ENCODE measurements at places on chromosomes 1 and 21.

- peak; percentile 39 for DNase-seq
Observed at GRCh38 chr1:180611016-180611930, 20.5 kb upstream of the XPR1 start.

DNA sequence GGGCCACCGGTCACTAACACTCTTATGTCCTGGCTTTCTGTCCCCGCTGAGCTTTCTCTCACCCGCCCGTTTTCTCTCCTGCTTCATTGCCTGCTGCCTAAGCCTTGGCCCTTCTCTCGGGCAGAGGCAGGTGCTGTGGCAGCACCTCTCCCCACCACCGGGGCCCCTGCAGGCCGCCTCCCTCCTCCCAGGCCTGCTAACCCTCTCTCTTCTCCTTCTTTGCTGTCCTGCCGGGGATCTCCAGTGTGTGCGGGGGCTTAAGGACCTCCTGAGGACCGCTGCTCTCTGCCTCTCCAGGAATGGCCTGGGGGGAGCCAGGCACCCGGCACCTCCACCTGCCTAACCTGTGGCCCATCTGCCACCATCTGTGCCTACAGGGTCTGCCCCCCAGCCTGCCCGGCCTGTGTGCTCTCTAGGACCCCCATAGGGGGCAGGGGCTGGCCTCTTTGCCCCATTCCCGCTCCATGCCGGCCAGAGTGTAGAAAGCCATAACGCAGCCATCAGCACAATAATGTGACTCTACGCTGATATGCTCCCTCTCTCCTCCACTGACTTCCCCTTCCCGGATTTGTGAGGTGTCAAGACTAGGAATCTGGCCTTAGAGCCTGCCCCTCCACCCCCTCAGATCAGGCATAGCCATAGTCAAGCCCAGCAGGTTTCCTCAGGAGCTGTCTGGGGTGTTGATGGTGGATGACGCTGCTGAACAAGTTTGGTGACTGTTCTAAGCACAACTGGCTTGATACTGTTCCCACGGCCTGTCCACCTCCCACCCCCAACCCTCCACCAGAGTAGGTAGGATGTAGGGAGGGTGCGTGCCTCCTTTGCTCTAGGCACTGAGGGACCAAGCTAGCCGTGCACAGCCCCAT lies 6.1 kb upstream of the SFN start:
- no peak for DNase-seq

DNA sequence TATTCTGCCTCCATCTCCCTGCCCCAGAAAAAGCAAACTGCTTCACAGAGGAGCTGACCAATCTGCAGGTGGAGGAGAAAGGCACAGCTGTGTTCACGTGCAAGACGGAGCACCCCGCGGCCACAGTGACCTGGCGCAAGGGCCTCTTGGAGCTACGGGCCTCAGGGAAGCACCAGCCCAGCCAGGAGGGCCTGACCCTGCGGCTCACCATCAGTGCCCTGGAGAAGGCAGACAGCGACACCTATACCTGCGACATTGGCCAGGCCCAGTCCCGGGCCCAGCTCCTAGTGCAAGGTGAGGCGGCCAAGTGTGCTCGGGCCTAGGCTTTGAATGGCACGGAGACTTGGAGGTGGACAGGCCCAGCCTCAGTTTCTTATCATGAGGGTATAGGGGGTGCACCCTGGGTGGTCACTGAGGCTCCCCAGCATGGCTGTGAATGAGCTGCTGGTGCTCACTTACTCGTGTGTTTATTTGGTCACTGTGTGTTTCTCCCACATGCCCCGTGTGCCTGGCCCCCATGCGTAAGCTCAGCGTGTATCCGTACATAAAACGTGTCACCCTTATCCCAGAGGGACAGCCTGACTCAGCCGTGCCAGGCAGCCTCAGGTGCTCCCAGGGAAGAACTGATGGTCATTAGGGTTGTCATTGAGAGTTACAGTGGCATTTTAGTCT lies 75.8 kb downstream of the OBSCN start:
- DNase-seq = no peak

- no peak for DNase-seq
Observed at GRCh38 chr1:18836654-18837053, 22.8 kb downstream of the TAS1R2 start.

DNA sequence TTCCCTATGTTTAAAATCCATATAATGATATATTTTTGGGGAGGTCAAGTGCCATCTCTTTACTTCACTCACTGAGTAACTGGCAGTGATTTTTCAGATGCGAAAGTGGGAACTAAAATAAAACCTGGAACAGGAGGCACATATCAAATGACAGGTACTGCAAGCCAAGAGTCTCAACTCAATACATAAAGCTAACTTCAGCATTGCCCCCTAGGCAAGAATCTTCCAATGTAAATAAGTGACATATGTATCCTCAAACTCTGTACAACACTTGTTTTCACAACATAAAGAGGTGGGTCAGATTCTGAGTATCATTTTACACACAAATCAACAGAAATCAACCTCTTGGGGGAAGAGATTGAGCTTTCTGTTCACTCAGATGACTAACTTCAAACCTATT lies 18.1 kb downstream of the DCAF8 start:
- no peak for DNase-seq

DNA sequence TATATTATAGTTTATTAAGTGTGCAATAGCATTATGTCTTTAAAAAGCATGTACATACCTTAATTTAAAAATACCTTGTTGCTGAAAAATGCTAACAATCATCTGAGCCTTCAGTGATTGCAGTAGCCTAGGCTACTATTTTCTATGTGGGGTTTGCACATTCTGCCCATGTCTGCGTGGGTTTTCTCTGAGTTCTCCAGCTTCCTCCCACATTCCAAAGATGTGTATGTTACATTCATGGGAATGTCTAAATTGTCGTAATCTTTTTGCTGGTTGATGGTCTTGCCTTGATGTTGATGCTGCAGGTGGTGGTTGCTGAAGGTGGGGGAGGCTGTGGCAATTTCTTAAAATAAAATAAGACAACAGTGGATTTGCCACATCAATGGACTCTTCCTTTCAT lies 12.5 kb downstream of the AADACL3 start:
- DNase-seq = no peak

- DNase-seq = no peak
Observed at GRCh38 chr1:84972377-84972987, 24.4 kb downstream of the MCOLN2 start.

GRCh38 chr1:96944432-96945092 lies 223.0 kb downstream of the PTBP2 start:
- no peak for DNase-seq

- no peak for DNase-seq
Observed at GRCh38 chr1:28936094-28936493, 21.7 kb downstream of the EPB41 start.

- peak; percentile 76 for DNase-seq
Observed at GRCh38 chr1:197140121-197140520, 6.3 kb downstream of the ASPM start.

- DNase-seq = no peak
Observed at GRCh38 chr1:182527680-182528079, 61.4 kb downstream of the RNASEL start.

DNA sequence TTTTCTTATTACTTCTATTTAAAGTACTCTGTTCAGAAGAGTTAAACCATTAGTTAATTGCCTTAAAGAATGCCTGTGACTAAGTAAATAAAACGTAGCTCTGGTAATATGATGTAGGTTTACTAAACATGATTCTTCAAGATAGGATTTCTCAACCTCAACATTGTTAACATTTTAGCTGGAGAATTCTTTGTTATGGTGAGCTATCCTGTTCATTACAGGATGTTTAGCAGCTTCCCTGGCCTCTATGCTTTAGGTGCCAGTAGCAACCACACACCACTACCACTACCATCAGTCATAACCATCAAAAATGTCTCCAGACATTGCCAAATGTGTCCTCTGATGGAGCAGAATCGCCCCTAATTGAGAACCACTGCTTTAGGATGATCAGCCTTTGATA lies 10.7 kb downstream of the RPF1 start:
- no peak for DNase-seq

- peak; percentile 36 for DNase-seq
Observed at GRCh38 chr1:65147424-65148177, 402 bp upstream of the AK4 start.

DNA sequence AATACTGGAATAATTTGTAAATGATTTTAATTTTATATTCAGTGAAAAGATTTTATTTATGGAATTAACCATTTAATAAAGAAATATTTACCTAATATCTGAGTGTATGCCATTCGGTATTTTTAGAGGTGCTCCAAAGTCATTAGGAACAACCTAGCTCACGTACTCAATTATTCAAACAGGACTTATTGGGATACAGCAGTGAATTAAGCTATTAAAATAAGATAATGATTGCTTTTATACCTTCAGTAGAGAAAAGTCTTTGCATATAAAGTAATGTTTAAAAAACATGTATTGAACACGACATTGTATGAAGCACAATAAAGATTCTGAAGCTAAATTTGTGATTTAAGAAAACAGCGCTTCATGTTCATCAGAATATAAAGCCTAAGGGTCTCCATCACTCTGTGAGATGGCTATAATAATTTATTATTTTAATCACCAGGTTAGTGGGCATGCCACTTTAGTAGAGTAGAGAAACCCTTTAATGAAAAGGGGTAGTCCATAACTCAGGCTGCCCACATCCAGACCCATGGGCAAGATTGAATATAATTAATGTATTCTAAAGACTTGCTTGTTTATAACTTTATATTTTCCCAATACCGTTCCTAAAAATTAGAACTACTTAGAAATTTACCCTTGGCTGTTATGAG lies 3.2 kb downstream of the CCN1 start:
- no peak for DNase-seq

GRCh38 chr1:155245163-155245524 lies 10.1 kb downstream of the ENTREP3 start:
- no peak for DNase-seq

- DNase-seq = no peak
Observed at GRCh38 chr1:185396126-185396525, 79.1 kb upstream of the IVNS1ABP start.

- DNase-seq = no peak
Observed at GRCh38 chr1:234969011-234969441, 159.6 kb downstream of the TOMM20 start.

DNA sequence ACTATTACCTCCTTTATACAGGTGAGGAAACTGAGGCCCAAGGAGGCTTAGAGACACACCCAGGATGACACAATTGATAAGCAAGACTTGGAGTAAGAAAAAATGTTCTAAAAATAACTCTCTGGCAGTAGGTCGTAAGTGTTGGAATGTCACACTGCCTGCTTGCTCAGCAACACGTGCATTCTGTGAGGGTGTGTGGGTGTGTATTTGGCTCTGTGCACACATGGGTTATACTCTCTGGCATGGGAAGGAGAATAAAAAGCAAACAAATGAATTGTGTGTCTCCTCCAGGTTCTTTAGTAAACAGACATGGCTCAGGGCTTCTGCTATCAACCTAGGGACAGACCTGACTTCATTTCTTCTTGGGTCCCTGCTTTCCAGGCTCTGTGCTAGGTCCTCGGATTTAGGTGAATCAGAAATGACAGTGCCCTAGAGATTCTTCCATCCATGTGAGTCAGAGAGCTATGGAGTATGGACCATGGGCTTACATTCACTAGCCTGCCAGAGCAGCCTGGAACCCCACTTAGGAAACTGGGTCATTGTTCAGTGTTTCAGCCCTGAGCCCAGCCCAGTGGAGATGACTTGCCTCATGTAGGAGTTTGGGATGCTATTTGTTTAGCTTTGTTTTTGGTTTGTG lies 72.4 kb downstream of the ELAVL4 start:
- DNase-seq = no peak

- no peak for DNase-seq
Observed at GRCh38 chr1:118487091-118487490, 302.1 kb upstream of the SPAG17 start.

- DNase-seq = no peak
Observed at GRCh38 chr1:236578661-236579060, 25.7 kb downstream of the HEATR1 start.

DNA sequence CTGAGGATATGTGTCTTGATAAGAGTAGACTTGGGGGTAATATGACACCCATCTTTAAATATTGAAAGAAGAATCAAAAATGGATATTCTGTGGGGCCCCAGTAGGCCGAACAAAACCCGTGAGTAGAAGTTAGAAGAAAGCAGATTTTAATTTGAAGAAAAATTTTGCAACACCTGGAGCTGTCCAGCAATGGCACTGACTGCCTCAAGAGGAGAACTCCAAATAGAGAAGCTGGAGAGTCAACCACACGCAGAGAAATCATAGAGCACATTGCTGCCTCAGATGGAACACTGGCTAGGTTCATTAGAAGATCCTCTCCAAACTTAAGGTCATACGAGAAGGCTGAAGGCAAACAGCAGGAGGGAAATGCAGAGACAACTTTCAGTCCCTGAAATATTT lies 6.8 kb downstream of the NHLH1 start:
- peak; percentile 33 for DNase-seq

- peak; percentile 58 for DNase-seq
Observed at GRCh38 chr1:224922404-224923164, 6.9 kb upstream of the DNAH14 start.

DNA sequence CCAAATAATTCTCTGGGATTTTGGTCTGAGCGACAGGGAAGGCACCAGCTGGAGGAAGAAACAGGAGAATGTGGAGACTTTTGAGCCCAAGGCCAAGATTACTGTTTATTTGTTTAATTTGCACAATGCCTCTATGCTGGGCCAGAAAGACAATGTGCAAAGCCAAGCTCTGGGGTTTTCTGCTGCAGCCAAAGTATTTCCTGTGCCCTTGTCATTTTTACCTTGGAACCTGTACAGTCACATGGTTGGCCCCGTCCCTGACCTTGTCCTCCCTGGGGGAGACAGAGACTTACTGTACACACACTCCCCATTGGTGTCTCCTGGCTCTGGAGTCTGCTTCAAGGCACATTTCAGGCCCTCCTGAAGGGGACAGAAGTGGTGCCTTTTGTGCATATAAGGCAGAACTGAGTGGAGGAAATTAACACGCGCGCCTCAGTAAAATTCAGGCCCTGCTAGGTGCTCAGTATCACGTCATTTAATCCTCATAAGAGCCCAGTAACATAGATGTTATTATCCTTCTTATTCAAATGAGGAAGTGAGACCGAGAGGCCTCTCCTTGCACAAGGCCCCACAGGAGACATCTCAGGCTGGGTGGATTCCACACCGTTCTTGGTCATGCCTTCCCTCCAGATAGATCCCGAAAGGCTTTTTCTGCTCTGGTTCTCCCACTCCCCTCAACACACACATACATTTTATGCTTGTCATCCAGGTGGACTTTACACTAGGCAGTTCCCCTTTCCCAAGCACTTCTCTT lies 21.1 kb downstream of the C1orf115 start:
- no peak for DNase-seq

GRCh38 chr1:93516164-93516563 lies 68.2 kb downstream of the FNBP1L start:
- no peak for DNase-seq

DNA sequence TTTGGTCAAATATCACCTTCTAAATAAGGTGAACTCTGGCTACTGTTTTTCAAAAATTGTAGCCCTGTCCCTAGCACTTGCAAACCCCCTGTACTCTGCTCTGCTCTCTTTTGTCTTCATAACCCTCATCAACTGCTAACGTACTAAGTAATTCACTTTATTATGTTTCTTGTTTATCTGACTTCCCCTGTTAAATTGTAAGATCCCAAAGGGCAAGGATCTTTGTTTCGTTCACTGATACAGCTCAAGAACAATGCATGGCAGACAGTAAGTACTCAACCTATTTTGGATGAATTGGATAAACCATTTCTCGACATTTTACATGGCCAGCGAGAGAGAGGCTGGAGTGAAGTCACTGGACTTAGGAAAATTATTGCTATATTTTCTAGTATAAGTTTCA lies 46.9 kb downstream of the ATP5PF start:
- no peak for DNase-seq

Data from fibroblast of pulmonary artery (primary cell).